IPS-NIHi11 (cell line): ENCODE measurements at places on chromosomes 16 and 17.

GRCh38 chr16:87198328-87198832, 118.8 kb downstream of the C16orf95 start:
- peak; percentile 45 for DNase-seq

DNA sequence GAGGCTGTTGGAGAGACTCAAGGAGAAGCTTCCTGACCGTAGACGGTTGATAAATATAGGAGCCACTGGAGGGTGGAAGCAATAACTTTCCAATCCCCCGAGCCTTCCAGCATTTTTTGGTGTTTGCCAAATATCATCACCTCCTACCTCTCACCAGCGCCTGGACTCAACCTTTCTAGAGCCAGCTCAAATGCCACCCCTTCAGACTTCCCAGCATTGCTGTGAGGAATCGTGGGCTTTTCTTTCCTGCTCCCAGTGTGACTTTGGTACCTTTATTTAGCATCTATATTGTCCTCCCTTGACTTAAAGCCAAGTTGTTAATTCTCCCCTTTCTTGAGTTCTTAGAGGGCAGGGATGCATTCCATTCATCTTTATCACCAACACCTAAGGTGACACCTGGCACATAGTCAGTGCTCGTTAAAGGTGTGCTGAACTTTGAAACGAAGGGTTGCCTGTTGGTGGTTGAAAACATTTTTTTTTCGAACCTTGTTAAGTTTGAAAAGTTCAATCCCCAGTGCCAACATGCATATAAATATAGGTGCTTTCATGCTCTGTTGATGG, 35.3 kb upstream of the CCR7 start:
- no peak for DNase-seq

DNA sequence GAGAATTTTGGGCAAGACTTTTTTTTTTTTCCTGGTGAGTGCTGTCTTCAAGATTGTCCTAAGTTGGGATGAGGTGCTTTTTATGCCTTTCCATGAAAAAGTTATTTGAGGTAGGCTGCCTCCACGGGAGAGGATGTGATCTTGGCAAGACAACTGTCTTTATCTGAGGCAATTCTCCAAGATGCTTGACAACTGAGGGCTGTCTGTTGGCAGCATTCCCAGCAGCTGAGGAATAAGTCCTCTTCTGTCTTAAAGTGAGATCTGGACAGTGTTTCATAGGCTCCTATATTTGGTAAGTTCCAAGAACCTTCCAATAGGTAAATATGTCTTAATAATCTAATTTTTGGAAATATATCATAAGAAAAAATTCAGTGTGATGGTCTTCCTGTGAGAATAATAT, 662.0 kb downstream of the CDH11 start:
- DNase-seq, result no peak

- DNase-seq, result peak; percentile 51
Measured at GRCh38 chr17:29155227-29155965, 24.8 kb downstream of the MYO18A start.

GRCh38 chr17:80926591-80927250, 64.9 kb upstream of the CHMP6 start:
- peak; percentile 23 for DNase-seq
